ENCODE measurements at places on chromosomes 11 and 22.

DNA sequence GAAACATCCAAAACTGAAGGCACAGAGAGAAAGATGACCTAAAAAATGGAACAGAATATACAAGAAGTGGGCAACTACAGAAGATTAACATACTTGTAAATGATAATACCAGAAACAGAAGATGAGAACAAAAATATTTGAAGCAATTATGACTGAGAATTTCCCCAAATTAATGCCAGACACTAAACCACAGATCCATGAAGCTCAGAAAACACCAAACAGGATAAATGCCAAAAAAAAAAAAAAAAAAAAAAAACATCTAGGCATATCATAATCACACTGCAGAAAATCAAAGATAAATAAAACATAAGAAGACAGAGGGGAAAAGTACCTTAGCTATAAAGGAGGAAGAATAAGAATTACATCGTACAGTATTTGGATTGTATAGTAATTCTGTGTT, 65.3 kb downstream of the JAM3 start:
- no peak for DNase-seq

GRCh38 chr11:19241260-19242178, 774 bp upstream of the E2F8 start:
- no peak for DNase-seq

GRCh38 chr22:40651057-40651456, 14.5 kb upstream of the MRTFA start:
- no peak for DNase-seq

- no peak for DNase-seq
Measured at GRCh38 chr11:121794671-121795141, 321.3 kb downstream of the BLID start.

GRCh38 chr11:98616098-98616655, 404.6 kb upstream of the CNTN5 start:
- DNase-seq, result no peak

DNA sequence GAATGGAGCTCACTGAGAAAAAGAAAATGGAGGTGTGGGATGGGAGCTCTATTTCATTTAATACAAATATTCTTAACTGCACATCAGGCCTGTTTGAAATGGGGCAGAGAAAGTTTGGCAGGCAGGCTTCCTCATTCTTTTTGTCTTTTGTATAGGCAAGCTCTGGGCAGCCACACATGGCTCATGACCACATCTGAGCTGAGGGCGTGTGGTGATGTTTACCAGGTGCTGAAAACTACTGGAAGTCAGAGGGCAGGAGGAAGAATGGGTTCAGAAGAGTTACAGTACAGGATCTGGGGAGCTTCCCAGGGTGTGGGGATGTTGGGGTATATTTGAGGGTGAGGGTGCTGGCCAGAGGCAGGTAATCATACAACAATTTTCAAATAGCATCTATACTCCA, 66.3 kb upstream of the NAV2 start:
- no peak for DNase-seq

- no peak for DNase-seq
Measured at GRCh38 chr22:20600137-20600673, 92.8 kb downstream of the MED15 start.

GRCh38 chr11:86507249-86507845, 132.7 kb downstream of the CCDC81 start:
- no peak for DNase-seq

- DNase-seq, result no peak
Measured at GRCh38 chr22:31605851-31606585, 56.0 kb downstream of the PISD start.

DNA sequence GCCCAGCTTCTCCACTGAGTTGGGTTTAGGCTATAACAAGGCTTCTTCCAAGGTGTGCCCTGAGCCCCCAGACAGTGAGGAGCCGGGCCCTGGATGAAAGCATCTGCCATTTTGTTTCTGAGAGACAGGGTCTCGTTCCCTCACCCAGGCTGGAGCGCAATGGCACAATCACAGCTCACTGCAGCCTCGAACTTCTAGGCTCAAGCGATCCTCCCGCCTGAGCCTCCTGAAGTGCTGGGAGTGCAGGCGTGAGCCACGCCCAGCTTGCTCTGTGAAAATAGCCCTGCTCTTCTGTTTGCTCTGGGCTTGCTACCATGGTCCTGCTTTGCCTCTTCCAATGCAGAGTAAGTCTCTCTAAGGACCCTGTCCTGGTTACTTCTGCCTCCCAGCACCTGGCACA, 6.7 kb downstream of the DENND6B start:
- no peak for DNase-seq

- no peak for DNase-seq
Measured at GRCh38 chr11:112778091-112778876, 182.9 kb upstream of the NCAM1 start.

Data from NCI-H187 (cell line).